ENCODE measurements at places on chromosomes 7 and 10. TPM values are rescaled to one million over a fixed set of nuclear protein-coding genes. Genes with fewer than 3 reads are reported as not detected.

GRCh38 chr10:9015447-9015846 is 961.0 kb downstream of the GATA3 start:
- no peak for DNase-seq

Gene SYT15
- not detected for total RNA-seq

Gene ATOH7
- total RNA-seq = not detected

Gene SEMA3D
- 4.8 TPM for total RNA-seq
